ENCODE measurements at places on chromosomes 5 and 9.

GRCh38 chr9:83932851-83933250 is 11.6 kb upstream of the KIF27 start:
- DNase-seq: no peak

DNA sequence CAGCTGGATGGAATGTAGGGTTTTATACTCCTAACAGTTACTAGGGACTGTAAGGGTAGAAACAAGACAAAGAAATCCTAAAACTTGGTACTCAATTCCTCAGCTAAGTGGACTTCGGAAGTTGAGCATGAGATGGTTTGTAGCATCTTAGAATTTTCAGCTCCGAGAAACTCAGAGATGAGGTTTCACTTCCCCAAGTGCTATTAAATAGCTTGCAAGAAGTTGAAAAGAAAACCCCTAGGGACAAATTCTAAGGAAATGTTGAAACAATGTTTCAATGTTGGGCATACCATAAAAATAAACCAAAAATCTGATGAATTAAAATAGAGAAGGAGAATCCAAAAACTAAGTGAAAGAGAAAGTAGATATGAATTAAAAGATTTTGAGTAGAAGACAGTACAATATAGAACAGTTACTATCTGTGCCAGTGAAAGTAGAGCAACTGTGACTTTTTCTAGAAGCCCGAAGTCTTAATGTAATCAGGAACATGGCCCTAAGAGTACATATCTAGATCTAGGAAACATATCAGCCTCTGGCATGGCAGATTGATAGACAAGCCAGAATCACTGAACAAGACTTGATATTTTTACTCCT is 308.6 kb upstream of the RGMB start:
- DNase-seq: no peak

DNA sequence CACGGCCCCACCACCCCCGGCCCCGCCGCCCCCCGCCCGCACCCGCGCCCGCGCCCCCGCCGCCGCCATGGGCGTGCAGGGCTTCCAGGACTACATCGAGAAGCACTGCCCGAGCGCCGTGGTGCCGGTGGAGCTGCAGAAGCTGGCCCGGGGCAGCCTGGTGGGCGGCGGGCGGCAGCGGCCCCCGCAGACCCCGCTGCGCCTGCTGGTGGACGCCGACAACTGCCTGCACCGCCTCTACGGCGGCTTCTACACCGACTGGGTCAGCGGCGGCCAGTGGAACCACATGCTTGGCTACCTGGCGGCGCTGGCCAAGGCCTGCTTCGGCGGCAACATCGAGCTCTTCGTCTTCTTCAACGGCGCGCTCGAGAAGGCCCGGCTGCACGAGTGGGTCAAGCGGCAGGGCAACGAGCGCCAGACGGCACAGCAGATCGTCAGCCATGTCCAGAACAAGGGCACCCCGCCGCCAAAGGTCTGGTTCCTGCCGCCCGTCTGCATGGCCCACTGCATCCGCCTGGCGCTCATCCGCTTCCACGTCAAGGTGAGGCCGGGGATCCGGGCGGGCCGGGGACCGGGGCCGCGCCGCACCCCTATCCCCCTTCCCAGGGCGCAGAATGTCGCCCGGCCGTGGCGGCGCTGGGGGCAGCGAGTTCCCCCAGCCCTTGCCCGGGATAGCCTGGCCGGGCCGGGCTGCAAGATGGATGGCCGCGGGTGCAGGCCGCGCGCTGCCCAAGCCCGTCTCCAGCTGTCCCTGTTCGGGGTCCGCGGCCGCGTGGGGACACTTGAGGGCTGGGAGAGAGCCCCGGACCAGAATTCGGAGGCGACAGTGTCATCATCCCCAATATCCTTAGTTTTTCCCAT is 594 bp downstream of the FAM120A start:
- DNase-seq: no peak

DNA sequence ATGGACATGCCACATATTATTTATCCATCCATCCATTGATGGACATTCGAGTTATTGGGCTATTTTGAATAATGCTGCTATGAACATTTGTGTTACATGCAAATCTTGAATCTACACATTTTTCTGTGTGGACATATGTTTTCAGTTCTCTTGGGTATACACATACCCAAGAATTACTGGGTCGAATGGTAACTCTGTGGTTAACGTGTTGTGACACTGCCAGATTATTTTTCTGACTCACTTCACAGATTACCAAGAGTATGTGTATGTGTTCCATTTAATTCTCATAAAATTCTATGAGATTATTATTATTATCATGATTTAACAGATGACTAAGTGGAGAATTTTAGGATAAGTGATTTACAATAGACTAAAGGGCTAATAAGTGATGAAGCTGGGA is 26.7 kb downstream of the CYFIP2 start:
- no peak for DNase-seq

GRCh38 chr9:36999728-37000333 is 34.2 kb downstream of the PAX5 start:
- no peak for DNase-seq

GRCh38 chr5:91401175-91401574 is 18.1 kb upstream of the ARRDC3 start:
- no peak for DNase-seq

DNA sequence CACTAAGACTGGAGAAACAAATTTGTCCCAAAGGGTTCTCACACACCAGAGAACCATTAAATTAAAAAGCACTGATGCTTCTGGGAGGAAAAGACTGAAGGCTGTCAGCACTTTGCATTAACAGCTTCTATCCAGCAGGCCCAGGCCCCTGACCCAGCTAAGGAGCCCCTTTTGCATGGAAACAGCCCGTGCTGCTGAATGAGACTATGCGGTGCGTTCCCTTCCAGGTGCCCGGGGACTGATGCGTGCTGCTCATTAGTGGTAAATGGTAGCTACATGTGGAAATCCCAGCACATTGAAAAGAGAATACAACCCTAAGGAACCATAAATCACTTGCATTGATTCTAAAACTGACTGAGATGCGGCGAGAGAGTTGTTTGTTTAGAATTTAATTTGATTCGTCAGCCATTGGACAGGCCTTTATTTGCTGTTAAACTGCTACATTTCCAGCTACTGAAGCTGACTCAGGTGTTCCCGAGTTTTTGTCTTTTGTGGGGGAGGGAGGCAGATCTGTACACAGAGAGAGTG is 351.0 kb upstream of the SLC24A2 start:
- DNase-seq: no peak

DNA sequence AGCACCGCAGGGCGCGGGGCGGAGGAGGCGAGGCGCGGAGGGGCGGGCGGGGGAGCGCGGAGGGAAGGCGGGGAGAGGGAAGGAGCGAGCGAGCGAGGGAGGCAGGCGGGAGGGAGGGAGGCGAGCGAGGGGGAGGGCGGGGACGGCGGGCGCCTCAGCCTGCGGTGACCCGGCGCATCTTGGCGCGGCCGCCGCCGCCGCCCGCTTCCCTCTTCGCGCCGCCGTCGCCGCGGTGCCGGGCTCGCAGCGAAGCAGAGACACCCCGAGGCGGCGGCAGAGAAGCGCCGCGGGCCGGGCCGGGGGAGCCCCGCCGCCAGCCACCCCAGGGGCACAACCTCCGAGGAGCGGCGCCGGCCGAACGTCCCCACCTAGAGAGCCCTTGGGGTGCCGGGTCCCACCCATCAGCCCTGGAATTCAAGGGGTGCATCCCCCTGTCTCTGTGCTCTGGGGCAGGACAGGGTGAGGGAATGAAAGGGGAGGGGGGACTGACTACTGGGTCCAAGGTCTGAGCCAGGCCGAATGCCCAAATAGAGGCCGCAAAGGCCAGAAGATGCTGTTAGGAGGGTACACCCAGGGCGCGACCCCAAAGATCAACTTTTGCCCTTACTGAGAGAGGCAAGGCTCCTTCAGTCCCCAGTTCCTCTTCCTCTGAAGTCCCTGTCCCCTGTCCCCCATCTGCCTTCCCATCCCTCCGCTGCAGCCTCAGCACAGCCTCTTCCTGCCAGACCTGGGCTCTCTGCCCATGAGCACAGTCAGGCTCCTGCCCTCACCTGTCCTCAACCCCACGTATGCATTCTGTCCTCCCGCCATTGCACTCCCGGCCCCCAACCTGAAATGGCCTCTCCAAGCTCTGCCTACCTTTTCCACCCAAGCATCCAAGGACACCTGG is at the start of gene ADAMTS2:
TSS of gene ADAMTS2 (minus strand) at position 29 of the 889 bp plus-strand sequence. CDS start 133 bp downstream, outside the sequence.
- DNase-seq: no peak

GRCh38 chr5:156375895-156376495 is 49.0 kb downstream of the SGCD start:
- no peak for DNase-seq

GRCh38 chr5:59174248-59174844 is 591.5 kb downstream of the RAB3C start:
- peak; percentile 3 for DNase-seq

GRCh38 chr9:89807101-89807395 is 202.2 kb downstream of the GADD45G start:
- no peak for DNase-seq

DNA sequence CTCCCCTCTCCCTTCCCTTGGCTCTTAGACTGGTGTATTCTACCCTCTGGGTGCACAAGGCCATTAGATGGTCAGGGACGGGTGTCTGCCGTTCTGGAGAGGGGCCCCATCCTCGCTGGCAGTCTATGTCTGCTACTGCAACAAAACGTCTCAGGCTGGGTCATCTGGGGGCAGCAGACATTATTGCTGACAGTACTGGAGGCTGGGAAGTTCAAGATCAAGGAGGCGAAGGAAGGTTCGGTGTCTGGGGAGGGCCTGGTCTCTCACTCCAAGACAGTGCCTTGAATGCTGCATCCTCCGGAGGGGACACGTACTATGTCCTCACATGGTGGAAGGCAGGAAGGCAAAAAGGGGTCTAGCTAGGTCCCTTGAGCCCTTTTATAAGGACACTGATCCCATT is 93.4 kb upstream of the COL5A1 start:
- DNase-seq: no peak

DNA sequence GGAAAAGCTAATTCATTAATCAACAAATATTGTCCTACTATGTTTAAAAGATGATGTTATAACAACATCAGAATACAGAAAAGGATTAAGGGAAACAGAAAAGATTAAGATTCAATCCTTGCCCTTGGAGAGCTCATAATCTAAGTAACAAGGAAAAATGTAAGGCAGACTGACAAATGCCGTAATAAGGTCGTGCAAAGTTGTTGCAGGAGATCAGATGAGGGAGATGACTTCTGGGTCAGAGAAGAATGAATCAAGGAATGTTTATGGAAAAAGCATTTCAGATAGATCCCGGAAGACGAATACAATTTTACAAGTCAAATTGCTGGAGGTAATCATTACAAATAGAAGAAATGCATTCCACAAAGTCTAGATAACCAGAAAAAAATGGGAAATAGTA is 6.4 kb downstream of the ADAMTS6 start:
- no peak for DNase-seq

DNA sequence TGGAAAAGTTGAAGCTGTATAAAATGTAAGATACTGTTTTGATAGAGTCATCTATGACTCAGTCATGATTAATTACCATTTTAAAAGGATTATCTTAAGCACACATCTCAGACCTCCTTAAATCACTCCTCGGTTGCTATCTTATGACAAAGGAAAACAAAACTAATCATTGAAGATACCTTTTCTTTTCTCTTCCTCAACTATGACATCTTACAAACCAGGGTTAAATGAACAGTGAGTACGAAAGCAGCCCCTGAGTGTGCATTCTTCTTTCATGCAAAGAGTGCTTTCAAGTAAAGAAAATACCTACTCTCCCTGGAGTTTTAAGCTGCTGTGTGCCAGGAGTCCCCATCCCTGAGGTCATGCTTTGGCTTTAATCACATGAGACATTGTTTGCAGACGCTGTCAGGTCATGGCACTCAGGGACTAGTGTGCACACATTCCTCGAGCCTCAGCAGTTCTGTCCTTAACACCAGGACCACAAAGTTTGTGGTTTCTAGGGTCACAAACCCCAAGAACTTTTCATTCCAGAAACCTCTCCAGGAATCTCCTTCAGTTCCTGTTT is 86.7 kb upstream of the ICE1 start:
- DNase-seq: no peak

DNA sequence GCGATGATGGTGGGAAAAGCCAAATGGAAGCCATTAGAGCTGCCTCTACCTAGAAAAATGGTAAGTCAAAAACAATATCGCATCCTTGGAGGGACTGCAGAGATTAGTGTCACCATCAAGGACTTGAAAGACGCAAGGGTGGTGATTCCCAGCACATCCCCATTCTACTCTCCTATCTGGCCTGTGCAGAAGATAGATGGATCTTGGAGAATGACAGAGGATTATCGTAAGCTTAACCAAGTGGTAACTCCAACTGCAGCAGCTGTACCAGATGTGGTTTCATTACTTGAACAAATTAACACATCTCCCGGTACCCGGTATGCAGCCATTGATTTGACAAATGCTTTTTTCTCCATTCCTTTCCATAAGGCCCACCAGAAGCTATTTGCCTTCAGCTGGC is 23.8 kb downstream of the ERP44 start:
- no peak for DNase-seq

DNA sequence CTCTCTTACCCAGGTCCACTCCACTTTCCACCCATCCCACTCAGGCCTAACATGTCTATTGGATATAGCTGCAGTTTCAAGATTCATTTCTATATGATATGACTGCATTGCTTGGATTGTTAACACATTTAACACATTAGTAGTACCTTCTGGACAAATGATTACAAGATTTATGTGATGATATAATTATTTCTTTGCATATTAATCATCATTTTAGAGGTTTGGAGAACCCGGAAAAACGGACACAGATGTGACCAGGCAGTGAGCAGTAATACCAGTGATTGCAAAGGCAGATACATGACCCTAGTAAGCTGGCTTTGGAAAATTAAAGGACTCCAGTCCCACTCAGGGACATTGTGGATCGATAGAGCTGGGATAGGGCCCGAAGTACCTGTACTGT is 103.8 kb downstream of the PRR16 start:
- no peak for DNase-seq

GRCh38 chr9:73459817-73460216 is 308.2 kb downstream of the ANXA1 start:
- DNase-seq: no peak

- no peak for DNase-seq
These were observed 507.1 kb downstream of the TLE4 start for GRCh38 chr9:80078826-80079225.

- no peak for DNase-seq
These were observed 5.7 kb downstream of the SPARC start for GRCh38 chr5:151680944-151681427.

DNA sequence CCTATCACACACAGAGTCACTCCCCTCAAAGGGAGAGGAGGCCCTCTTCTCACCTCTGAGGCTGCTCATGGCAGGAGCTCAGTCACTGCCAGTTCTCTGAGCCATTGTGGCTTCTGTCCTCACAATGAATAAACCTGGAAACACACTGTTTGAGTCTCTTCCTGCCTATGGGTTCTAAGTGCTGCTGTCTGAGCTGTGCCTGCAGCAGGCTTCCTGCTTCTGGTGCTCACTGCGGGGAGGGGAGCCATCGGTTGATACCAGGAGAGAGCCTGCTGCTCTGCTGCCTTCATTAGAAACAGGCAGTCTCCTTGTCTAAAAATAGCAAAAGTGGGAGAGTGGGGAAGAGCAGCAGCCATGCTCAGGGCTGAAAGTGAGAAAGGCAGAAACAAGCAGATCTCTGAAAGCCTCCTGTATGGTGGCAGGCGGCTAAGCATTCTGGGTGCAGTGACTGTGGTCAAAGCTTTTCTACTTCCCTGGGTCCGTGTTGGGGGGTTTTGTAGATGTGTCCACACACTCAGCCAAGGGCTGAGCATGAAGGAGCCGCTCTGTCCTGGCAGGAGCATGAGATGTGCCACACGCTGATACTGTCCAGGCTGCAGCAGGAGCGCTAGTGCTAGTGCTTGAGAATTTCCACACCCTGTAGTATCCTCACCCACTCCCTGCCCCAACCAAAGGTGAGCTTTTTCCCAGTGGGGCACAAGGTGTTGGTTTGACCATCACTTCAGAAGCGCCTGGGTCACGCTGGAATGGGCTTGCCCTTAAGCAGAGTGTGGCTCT is 34.2 kb downstream of the PRKACG start:
- DNase-seq: no peak

All from stimulated activated CD8-positive, alpha-beta memory T cell treated with anti-CD3 and anti-CD28 coated beads, Interleukin-15, amount 100 ng/mL, for 4 hours (primary cell).